Hepatocyte (in vitro differentiated cells): ENCODE measurements at places on chromosomes 2 and 18. TPM values are rescaled to one million over a fixed set of nuclear protein-coding genes. Genes with fewer than 3 reads are reported as not detected.

Gene CCDC141
- 3.0 and 3.8 TPM in 2 replicates for polyA plus RNA-seq

Gene VAMP8
- polyA plus RNA-seq = 213 and 240 TPM in 2 replicates

Gene PAX8
- polyA plus RNA-seq = 0.05 and 0.16 TPM in 2 replicates

Gene EFR3B
- 1.1 and 1.6 TPM in 2 replicates for polyA plus RNA-seq

Gene MBD2
- polyA plus RNA-seq = 56.8 and 72.2 TPM in 2 replicates

Gene ITPRIPL1
- 0.83 and 1.9 TPM in 2 replicates for polyA plus RNA-seq

Gene INPP5D
- 3.3 and 4.9 TPM in 2 replicates for polyA plus RNA-seq

Gene RALBP1
- polyA plus RNA-seq = 41.2 and 41.3 TPM in 2 replicates

Gene MC5R
- not detected in 2 replicates for polyA plus RNA-seq

Gene TNFAIP6
- polyA plus RNA-seq = 9.8 and 10.5 TPM in 2 replicates

Gene CMPK2
- 2.6 and 4.1 TPM in 2 replicates for polyA plus RNA-seq

GRCh38 chr2:60280238-60280637 lies 273.2 kb downstream of the BCL11A start:
- no peak for DNase-seq

- no peak for DNase-seq
These were observed 93.9 kb downstream of the KLF7 start for GRCh38 chr2:207071820-207072219.

- peak; percentile 53 for DNase-seq
These were observed 67.6 kb downstream of the SDC1 start for GRCh38 chr2:20157193-20157891.

- DNase-seq = no peak
These were observed 31.2 kb upstream of the EN1 start for GRCh38 chr2:118878531-118879149.

DNA sequence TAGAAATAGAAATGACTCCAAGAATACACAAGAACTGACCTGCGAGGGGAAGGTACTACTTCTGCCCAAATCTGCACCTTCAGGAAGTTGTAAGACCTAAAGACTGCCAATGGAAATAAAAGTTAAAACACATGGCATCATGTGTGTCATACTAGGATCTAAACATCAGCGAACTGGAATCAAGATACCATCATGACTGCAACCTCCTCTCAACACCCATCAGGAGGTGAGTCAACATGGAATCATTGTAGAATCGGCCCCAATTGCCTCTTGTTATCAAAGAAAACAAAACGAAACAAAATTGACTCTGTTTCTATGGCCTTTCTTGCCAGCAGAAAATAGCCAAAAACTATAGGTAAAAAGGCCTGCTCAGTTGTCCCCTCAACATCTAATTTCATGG lies 15.1 kb downstream of the RDH14 start:
- no peak for DNase-seq

- no peak for DNase-seq
These were observed 27.8 kb downstream of the CRACDL start for GRCh38 chr2:98907966-98908905.

DNA sequence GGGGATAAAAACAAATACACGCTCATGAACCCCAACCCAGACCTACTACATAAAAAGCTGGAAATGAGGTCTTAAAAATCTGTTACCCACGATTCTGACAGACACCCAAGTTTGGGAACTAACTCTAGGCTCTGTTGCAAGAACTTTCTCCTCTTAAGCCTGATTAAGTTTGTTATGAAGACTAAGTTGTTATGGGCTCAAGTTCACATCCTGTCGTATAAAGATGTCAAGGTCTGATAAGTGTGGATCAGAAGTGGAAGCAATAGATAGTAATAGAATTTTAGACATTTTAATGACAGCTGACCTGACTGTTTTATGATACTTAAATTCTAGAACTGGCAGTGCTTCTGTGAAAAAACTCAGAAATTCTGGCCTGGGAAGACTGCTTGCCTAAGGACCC lies 43.2 kb downstream of the LPIN2 start:
- DNase-seq = no peak

- DNase-seq = no peak
These were observed 47.8 kb downstream of the HNMT start for GRCh38 chr2:138012082-138012481.

DNA sequence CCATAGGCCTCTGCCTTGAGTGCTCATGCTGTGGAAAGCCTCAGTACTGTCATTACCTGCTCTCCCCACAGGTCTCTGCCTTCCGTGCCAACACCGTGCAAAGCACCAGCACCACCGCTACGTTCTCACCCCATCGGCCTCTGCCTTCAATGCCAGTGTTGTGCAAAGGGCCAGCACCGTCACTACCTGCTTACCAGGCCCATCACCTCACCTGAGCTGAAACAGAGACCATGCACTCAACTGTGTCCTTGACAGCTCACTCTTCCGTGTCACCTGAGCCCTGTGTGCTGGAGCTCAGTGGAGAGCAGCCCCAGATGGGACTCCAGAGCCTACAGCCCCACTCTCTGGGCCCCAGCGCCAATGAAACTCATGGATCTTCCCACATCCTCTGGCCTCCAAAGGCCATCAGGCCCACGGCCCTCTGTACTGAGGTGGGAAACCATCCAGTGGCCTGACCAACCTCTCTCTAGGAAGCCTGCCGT lies 62.7 kb downstream of the ZNF516 start:
- no peak for DNase-seq

DNA sequence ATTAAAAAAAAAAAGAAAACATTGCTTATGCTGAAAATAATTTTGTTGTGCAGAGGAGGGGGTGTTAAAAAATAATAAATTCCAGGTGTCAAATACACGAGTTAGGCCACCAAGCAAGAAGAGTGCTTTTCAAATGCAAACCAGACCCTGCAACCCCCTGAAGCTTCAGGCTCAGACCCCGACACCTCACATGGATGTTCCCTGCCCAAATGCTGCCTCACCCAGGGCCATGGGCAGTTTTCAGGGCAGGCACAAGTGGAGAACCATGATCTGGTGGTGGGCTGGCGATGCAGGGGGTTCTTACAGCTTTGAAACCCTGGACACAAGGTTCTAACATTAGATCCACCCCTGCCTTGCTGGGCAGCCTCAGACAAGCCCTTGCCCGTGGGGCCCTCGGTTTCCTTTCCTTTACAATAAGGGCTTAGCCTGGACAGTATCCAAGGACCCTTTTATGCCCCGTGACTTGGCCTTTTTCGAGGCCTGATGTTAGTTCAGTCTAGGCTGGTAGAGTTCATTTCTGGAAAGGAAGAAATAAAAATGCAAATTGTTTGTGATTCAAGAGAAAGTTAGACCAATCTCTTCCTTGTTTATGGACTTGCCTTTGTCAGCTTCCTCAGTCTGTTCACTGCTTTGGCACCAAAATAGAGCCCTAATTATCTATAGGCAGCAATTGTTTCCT lies 168.7 kb downstream of the DDX1 start:
- DNase-seq = no peak

GRCh38 chr18:48820483-48821250 lies 130.1 kb downstream of the SMAD7 start:
- no peak for DNase-seq

DNA sequence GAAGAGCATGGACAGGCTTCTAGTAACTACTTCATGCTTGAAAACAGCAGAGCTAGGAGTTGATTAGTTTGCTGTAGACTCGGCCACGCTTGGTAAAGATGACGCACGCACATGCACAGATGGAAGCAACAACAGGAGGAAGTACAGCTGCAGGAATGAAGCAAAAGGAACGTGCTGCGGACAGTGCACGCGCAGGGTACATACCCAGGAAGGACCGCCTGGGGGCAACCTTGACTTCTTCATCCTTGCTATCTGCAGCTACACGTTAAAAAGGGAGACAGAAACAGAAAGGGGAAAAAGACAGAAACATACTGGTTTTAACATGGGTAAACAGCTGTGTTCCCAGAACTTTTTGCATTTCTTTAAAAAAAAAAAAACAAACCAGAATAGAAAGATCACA lies 17.7 kb downstream of the SLC66A2 start:
- DNase-seq = peak; percentile 67

DNA sequence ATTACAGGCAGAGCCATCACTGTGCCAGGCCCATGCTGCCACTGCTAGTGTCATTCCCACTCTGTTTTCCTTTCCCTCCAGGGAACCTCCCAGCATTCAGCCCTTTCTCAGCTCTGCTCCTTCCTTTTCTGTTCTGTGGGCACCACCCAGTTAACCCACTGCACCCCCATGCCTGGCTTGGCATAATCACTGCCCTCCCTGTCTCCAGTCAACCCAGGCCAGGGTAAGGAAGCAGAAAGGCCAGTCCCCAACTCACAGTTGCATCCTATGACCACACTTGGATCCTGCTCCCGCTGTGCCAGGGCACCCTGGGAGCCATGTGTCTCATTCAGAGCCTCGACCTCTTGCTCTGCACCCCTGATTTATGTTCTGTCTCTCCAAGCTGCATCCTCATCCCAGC lies 32.2 kb downstream of the DPYSL5 start:
- DNase-seq = no peak

- DNase-seq = no peak
These were observed 89.2 kb downstream of the DOCK10 start for GRCh38 chr2:224952936-224953657.

DNA sequence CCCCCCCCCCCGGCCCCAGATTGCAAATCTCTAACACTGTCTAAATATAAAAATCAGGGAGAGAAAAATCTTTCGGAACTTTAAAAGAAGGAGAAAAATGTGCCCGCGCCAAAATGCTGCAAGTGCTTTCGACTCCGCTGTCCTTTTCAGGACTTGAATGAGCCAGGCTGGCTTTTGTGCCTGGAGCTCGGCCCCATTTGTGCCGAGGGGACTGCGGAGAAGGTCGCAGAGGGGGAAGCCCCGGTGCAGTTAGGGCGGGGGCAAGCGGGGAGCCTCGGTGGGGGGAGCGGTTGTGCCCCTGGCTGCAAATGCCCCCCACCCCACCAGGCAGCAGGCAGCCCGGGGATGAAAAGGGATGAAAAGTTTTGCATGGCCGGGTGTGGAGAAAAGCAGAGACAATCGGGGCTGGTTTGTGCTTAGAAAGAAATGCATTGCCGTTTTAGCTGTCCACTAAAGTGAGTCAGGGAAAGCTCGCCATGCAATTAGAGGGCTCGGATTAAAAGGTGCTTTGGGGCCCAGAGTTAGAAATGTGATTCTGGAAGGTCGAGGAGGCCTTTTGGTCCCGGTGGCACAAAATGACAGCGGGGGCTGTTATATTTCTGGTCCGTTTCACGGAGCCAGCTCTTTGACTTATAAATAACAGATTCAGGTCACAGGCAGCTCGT lies 1.6 kb downstream of the INHBB start:
- DNase-seq = peak; percentile 59

- no peak for DNase-seq
These were observed 317.1 kb upstream of the CWC22 start for GRCh38 chr2:180324182-180324581.

DNA sequence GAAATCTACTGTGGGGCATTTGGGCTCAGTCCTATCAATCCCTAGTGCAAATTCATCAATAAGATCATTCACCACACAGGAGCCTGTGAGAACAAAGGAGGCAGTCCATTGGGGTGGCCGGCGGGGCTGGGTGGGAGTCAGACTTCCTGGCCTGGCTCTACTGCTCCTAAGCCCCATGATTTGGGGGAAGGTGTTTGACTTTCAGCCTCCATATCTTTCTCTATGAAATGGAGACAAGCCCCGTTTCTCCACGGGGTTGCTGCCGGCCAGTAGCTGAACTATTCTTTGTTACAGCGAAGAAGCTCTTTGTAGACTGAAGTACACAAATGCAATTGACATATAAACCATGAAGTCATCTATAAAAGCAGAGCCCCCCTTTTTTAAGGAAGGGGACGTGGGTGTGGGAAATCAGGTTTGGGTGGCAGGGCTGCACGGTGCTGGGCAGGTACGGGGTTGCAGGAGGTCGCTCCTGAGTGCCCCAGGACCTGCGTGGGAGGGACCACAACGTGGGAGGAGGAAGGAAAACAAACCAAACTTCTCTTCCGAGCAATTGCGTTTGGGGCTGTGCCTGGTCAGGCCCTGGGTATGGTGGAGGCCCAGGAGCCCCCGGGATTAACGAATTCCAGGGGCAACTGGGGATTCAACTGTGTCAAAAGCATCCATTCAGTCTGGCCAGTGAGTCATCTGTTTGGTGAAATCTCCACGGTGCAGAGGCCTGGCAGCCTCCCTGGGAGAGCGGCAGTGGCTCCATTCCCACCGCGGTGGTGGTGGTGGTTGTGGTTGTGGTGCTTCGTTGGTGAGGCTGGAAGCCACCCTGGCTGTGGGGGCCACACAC lies 18.2 kb downstream of the FBLN7 start:
- no peak for DNase-seq

DNA sequence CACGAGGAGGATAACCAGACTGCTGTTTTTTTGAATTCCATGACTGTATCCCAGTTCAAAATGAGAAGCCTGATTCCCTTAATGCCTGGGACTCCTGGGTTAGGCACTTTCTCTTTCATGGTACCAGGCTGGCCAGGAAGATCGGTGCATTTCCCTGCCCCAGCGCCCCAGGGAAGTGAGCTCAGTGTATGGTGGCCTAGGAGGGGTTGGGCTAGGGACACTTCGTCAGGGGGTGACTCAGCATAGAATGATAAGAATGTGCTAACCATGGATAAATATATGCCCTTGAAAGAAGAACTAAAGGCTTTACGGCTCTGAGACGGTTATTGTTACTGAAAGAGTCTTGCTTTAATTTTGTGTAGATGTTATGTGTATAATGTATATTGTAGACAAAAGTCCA lies 27.5 kb upstream of the FAM237A start:
- DNase-seq = no peak

DNA sequence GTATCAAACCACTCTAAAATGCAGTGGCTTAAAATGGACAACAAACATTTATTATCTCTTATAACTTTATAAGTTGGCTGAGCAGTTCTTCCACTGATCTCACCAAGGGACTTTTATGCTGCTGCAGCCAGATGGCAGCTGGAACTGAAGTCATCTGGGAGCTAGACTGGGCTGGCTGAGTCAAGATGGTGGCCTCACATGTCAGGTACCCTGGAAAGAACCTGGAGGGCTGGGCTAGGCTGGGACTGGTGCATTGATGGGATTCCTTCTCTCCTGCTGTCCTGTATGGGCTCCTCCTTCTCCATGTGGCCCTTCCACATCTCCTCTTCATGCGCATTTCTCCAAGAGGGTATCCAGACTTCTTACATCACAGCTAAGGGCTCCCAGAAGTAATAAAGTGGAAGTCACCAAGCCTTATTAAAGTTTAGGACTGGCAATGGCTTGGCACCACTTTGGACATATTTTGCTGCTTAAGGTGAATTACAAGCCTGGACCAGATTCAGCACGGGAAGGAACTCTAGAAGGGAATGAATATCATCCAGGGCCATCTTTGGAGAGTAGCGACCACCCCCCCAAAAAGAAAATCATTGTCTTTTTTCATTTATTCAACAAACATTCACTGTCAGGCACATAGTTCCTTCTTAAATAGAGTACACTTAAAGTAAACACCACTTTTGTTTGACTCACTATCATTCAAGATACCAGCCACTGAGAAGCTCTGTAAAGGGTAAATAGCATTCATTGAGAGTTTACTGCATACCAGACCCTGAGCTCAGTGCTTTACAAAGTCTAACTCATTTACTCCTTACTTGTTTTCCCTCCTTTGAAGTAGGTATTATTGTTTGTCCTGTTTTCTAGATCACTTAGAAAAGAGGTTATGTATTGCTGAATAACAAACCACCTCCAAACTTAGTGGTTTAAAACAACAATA lies 138.0 kb downstream of the ZFP36L2 start:
- peak; percentile 8 for DNase-seq

- DNase-seq = peak; percentile 76
These were observed 1.2 kb downstream of the CFLAR start for GRCh38 chr2:201116959-201117734.

- peak; percentile 60 for DNase-seq
These were observed 95.7 kb upstream of the LINC00305 start for GRCh38 chr18:64244571-64244970.

GRCh38 chr2:10332402-10333246 lies 29.9 kb downstream of the HPCAL1 start:
- no peak for DNase-seq

GRCh38 chr2:98269274-98269673 lies 77.0 kb upstream of the CNGA3 start:
- peak; percentile 72 for DNase-seq
